ENCODE measurements at places on chromosomes 13 and 19.
A peak's percentile ranks its signal among the peaks of the same experiment; 100 is the strongest.

- DNase-seq = no peak
These were observed 41.1 kb upstream of the RGCC start for GRCh38 chr13:41416276-41416675.

GRCh38 chr13:75785130-75785529, 149.0 kb downstream of the LMO7 start:
- DNase-seq = no peak

DNA sequence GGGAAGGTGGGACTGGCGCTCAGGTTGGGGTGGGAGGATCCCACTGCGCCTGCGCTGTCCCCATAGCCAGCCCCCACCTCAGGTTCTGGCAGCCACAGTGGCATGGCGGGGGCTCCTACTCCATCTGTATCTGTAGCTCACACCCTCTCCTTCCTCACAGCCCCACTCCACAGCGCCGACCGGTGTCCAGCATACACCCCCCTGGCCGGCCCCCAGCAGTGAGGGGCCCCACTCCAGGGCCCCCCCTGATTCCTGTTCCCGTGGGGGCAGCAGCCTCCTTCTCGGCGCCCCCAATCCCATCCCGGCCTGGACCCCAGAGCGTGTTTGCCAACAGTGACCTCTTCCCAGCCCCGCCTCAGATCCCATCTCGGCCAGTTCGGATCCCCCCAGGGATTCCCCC, 6.0 kb downstream of the TMED1 start:
- no peak for DNase-seq

GRCh38 chr13:90055121-90055520, 1292.4 kb upstream of the MIR17HG start:
- DNase-seq = no peak

- peak; percentile 26 for DNase-seq
These were observed 10.0 kb downstream of the COL5A3 start for GRCh38 chr19:10000171-10000826.

DNA sequence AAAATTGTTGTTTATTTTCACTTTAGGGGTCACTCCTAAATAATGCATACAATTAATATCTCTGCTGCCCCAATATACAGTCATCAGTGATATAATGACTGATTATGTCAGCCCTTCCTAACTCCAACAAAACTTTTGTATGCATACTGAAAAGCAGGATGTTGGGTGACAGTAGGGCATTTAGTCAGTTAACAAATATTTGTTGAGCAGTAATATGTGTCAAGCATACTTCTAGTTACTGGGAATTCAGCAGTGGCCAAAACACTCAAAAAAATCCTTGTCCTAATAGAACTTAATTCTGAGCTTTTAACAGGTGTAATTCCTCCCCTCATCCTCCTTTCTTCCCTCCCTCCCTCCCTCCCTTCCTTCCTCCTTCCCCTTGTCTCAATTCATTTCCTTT, 560.7 kb upstream of the KLHL1 start:
- no peak for DNase-seq

DNA sequence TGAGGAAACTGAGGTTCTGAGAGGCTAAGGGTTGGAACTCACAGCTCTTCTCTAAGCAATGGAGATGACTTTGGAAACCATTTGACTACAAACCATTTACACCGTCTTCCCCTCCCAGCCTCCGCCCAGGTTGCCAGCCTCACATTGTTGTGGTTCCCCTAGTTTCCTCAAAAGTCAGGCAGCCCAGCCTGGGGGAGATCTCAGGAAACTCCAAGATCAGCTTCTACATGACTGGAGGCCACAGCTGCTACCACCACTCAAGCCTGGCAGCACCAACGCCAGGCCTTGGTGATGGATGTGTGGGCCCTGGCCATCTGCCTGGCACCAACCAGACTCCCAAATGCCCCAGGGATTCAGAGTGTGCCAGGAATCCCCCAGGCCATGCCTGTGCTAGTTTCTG, 207.9 kb downstream of the TSHZ3 start:
- no peak for DNase-seq

GRCh38 chr13:51501592-51502152, 48.8 kb upstream of the INTS6 start:
- no peak for DNase-seq

DNA sequence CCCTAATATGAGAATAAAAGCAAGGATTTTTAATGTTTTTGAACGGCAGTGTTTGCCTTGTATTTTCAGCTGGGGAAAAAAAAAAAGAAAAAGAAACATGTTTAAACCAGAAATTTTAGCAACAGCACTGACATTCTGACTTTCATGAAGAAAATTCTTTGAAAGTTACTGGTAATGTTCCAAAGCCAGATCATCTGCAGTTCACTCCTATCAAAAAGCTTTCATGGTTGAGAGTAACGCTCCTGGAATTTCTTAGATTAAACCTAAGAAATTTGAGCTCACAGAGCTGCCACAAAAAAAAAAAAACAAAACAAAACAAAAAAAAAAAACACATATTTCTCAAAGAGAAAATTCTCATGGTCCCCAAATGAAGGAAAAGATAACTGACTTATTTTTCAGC, 1106.7 kb downstream of the EFNB2 start:
- DNase-seq = no peak

GRCh38 chr19:21143854-21144253, 2.0 kb downstream of the ZNF431 start:
- DNase-seq = no peak

- no peak for DNase-seq
These were observed 481.3 kb upstream of the GPC6 start for GRCh38 chr13:92745258-92745657.

DNA sequence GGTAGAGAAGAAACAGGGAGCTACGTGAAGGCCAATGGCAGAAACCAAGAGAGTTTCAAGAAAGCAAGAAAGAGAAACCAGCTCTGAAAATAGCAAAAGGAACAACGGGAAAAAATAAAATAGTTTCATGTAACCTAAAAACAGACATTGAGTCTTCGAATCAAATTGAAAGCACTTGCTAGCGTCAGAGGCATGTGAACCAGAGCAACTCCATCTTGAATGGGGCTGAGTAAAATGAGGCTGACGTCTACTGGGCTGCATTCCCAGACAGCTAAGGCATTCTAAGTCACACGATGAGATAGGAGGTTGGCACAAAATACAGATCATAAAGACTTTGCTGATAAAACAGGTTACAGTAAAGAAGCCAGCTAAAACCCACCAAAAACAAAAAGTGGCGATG, 7.3 kb upstream of the PMIS2 start:
- no peak for DNase-seq

GRCh38 chr19:7680606-7681339, at the start of gene TRAPPC5:
Gene TRAPPC5 (plus strand): TSS chr19:7680833. CDS start chr19:7682254, 1,421 bp downstream.
- peak; percentile 60 for DNase-seq

- DNase-seq = no peak
These were observed 15.6 kb upstream of the NBEA start for GRCh38 chr13:34926508-34926907.

GRCh38 chr13:82976499-82976898, 905.8 kb downstream of the SLITRK1 start:
- no peak for DNase-seq
